Frontal cortex (tissue), 4 donors: ENCODE measurements at places on chromosomes 1 and 21.
A peak's percentile ranks its signal among the peaks of the same experiment; 100 is the strongest.

DNA sequence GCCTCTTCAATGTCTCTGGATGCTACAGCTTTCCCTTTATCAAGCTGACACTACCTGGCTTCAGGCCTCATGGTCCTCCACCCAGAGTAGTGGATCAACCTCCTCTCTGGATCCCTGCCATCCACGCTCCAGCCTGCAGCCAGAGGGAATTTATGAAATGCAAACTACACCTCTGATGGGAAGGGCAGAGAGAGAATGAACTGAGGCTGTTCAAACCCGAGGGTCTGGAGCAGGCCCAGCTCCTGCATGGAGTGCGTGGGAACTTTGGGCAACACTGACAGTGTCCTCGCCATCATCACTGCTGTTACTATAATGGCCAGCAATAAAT, 157.8 kb downstream of the TRABD2B start:
- DNase-seq = no peak

DNA sequence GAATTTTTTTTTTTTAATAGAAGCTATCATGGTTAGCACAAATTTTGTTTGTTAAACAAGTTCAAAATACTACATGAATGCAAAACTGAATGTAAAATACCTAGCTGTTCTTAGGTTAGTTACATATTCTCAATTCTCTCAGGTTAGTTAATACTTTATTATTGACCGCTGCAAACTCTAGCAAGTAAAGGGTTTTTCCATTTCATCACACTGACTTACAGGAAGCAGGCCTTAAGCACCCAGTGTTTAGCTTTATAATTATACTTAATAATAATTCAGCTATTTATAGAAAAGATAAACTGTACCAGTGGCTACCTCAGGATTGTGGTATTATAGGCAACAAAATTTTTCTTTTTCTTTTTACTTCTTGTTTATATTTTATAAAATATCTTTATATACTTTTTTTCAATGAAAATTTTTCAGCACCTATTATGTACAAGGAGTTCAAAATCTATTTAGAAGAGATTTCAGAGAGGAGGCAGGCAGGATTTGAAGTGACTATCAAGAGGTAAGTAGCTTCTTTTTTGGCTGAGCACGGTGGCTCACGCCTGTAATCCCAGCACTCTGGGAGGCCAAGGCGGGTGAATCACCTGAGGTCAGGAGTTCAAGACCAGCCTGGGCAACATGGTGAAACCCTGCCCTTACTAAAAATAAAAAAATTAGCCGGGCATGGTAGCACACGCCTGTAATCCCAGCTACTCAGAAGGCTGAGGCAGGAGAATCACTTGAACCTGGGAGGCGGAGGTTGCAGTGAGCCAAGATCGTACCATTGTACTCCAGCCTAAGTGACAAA, 17.9 kb downstream of the PLPP3 start:
- DNase-seq = no peak

- DNase-seq = no peak
These were observed 246.3 kb downstream of the FGGY start for GRCh38 chr1:59543211-59543668.

DNA sequence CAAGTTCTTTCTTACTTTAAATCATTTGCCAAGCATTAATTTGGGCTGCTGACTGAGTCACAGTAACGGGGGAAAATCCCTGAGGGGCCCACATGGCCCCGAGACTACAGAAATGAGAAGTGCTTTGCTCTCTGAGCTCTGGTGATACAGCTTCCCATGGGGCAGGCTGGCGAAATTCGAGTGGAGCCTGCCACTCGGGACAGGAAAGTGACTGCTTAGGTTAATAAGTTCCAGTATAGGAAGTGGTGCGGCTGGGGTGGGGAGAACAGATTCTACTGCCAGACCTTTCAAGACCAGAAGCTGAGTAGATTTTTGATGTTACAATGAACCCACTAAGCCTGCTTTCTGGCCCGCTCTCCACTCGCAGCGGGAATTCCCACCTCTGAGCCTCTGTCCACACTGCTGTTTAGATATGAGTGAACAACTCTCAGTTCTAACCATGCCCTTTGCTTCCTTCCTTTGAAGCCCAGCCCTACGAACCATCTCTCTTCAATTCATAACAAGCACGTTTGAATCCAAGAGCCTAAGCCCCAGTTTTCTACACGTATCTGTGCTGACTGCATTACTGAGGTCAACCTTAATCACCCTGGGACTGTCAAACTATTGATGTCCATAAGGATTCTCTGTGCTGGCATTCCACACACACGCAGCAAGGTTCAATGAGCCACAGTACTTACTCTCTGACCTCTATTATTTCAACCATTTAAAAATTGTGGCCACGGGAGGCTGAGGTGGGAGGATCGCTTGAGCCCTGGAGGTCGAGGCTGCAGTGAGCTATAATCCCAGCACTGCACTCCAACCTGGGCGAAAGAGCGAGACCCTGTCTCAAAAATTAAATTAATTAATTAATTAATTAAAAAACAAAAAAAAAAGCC, 9.6 kb downstream of the ZBTB17 start:
- DNase-seq = no peak

GRCh38 chr1:245774196-245774595, 619.4 kb downstream of the KIF26B start:
- no peak for DNase-seq

GRCh38 chr1:47229031-47229885, 2.8 kb downstream of the TAL1 start:
- no peak for DNase-seq

GRCh38 chr1:244065063-244065793, 14.1 kb downstream of the ZBTB18 start:
- no peak for DNase-seq

GRCh38 chr1:205523891-205524793, 19.7 kb downstream of the CDK18 start:
- DNase-seq = peak; percentile 84

DNA sequence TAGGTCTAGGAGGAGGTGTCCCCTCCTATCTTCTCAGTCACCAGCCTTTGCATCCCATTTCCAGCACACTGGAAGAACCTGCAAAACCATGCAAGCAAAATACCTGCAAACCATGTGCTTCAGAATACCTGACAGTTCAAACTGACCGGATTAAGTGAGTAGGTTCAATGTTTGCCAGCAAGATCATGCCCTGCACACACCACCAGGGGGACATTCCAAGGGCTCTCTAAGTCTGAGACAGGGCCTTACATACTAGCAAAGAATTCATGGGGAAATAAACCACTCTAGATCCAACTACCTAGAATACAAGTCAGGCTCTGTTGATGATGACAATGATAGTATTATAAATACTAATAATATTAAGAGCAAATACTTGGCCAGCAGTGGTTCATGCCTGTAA, 27.6 kb downstream of the INPP5B start:
- no peak for DNase-seq

DNA sequence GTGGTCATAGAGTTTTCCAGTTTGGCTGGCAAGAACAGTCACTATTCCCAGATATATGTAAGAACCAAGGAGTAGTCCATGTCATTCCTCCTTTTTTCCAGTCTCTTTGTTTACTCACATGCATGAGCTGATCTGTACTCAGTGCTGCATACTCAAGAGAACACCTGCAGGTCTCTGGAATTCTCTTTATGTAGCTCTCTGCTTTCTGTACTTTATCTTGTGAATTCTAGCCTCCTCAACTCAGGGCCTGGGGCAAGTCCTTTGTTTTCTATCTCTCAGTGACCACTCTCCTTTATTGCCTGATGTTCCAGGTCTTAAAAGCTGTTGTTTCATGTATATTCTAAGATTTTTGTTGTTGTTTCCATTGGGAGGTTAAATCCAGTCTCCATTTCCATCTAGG, 478.9 kb downstream of the DPYD start:
- no peak for DNase-seq

DNA sequence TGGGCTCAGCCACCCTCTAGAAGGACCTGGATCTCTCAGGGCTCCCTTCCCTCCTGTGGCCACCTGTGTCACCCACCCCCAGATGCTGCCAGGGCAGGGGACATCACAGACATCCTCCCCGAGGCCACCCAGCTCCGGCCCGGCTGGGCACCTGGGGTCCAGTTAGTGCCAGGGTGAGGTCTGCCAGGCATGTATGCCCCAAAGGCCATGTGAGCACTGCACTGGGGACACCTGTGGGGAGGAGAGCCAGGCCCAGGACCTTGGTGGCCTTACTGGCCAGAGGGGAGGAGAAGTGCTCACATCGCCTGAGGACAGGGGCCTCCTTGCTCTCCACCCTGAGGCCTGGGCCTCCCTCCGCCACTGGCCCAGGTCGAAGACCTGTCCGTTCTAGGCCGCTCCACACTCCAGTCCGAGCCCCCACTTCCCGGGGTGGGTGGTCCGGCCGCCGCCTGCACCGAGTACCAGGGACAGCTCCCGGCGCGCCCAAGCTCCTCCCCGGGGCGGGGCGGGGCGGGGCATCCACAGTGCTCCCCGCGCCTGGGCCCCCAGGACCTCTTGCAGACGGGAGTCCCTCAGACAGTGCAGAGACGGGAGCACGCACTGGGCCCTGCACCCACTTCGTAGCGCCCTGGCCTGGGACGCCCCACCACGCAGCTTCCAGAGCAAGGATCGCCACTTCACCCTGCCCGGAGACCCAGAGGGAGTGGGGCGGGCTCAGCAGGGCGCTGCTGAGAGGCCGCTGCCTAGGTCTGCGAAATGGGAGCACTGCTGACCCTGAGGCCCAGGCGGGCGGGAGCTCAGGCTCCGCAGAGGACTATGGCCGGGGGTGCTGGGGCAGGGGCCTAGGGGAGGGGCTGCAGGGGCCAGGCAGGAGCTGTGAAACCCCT, 34.3 kb upstream of the CCDC27 start:
- no peak for DNase-seq

- no peak for DNase-seq
These were observed 35.9 kb upstream of the CTTNBP2NL start for GRCh38 chr1:112359961-112360767.

DNA sequence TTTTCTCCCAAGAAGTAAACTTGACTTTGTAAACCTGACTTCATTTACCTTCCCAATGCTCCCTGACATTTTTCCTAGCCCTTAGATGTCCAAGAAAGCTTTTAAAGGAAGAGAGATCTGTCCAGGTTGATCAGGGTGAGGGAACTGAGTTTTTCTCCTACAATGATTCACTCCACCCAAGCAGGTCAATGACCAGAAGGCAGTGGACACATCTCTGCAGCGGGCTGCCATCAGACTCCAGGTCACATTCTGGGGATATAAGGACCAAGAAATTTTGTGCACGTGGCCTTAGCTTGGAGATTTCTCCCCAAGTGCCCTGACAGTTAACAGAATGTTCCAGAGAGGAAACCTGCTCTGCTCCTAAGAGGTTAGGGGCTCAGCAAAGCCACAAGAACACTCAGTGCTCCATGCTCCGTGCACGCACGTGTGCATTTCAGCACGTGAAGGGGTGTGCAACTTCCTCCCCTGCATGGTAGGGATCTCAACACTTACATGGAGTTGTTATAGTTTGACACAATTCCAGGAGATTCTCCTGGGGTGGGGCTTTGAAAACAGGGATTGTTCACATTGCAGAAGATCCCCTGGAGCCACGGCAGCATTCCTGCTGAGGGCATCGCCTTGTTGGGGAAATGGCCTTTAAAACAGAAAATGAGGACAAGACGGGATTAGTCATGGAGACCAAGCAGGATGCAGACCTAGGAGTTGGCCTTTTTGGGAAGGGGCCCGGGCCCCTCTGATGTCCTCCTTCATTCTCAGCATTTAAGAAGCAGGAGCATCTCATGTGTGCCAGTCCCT, 9.8 kb downstream of the ABCA4 start:
- DNase-seq = no peak

DNA sequence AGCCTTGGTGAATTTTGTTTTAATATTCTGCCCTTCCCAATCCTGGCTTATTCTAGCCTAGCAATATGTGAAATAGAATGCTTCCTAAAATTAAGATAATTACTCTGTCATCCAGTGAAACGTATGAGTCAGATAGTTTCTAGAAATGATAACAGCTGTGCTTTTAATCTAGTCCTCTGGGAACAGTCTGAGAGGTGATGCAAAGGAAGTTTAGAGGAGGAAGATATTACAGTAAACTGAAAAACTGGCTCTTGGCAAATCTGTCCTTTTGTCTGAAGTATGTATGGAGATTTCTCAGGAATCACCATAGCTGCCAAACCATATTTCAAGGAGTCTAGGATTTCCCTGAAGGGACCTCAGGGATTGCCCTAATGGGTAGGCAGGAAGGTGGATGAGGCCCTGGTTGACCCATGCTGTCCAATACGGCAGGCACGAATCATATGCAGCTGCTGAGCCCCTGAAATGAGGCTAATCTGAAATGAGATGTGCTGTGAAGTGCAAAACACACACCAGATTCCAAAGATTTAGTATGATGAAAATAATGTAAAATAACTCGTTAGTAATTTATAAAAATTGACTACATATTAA, 70.8 kb upstream of the LBR start:
- no peak for DNase-seq

- DNase-seq = no peak
These were observed 12.1 kb downstream of the TRAPPC3 start for GRCh38 chr1:36137226-36137625.

- DNase-seq = no peak
These were observed 9.4 kb upstream of the AKR1A1 start for GRCh38 chr1:45541193-45541592.

- no peak for DNase-seq
These were observed 81.0 kb downstream of the RPS6KC1 start for GRCh38 chr1:213131851-213132655.

- no peak for DNase-seq
These were observed 136.5 kb downstream of the ZZZ3 start for GRCh38 chr1:77545970-77546369.

DNA sequence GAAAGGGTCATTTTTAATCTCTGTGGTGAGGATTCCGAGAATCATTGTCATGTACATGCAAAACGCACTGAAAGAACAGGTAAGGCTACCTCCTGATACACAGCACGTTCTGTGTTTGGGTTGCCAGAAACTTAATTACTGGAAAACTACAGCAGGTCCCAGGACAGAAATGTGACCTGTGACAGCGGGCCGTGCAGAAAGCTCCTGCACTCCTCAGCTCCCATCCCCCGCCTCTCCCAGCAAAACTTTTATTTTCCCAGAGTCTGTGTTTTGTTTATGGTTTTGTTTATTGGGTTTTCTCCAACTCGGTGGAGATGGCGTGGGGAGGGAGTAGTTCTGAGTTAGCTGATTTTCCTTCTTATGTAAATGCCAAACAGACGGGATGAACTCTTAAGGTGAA, 44.7 kb downstream of the SLC44A3 start:
- DNase-seq = no peak
